ENCODE measurements at places on chromosomes 2 and 18.

GRCh38 chr2:2264416-2264815 lies 66.7 kb downstream of the MYT1L start:
- no peak for DNase-seq

DNA sequence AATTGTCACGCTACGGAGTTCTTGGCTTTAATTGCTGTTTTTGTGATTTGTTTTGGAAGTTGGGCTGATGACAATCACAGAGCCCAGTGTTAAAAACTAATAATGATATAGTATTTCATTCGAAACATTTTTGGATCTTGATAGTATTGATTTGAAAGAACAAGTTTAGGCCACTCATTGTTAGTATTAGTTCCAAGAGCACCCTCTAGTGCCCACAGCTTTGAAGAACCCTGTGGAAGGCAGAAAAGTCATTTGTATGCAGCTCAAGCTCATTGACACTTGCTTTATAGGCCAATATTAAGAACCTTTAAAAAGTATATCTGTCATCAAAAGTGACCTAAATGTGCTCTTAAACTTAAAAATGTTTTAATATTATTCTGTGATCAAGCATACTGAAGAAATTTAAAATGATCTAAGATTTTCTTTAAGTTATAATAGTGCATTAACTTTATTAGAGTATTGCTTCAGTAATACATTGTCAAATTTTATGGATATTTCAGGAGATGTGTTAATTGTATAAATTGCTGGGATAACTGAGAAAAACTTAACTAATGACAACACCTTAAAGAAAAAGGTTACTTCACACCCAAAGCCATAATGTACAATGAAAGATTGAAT lies 191.0 kb downstream of the GRB14 start:
- DNase-seq: no peak

- DNase-seq: no peak
Observed at GRCh38 chr18:7755753-7756475, 188.8 kb downstream of the PTPRM start.

DNA sequence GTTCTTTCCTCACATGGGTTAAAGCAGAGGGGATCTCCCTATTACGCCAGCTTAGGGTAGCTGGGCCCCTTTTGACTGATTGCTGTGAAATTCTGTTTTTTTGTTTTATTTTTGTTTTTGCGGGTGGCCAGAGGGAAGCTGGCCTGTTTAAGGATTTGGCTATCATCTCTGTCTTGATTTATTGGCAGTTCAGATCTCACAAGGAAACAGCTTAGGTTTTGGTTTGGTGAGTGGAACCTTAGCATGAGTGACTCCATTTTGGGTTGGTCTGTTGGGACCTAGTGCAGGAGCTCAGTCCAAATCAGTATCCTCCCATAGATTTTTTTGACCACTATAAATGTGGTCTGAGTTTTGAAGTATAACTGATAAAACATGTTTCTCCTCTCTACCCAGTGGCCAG lies 25.6 kb upstream of the NTSR2 start:
- DNase-seq: no peak

DNA sequence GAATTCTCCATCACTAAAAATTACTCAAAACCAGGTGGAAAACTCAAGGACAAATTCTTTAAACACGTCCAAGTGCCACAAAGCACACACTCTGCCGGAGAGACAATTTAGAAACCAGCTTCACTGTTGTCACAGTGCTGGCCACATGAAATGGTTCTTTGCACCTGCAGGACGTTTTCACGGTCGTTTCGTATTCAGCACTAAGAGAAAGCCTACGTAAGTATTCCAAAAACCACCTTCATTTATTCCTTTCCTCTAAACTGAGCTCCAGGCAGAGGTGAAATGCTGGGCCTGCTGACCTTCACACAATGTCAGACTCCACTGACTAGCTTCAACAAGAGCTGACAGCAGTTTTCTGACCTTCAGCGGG lies 680 bp downstream of the ATP5F1A start:
- no peak for DNase-seq

GRCh38 chr18:48492880-48493279 lies 46.0 kb upstream of the CTIF start:
- DNase-seq: no peak

DNA sequence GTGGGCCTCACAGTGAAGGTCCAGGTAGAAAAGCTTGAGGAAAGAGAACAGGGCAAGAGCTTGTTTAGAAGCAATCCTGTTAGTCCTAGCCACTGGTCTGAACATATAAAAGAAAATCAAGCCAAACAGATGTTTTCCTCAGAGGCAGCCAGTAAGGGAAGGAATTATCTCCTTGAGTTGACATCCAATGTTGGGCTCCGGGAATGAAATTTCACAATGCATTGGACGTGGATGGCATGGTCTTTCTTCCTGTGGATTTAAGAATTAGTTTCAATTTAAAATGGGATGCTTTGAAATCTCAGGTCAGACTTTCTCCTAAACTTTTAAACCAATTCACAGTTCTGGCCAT lies 92.1 kb downstream of the ACKR3 start:
- DNase-seq: no peak

- no peak for DNase-seq
Observed at GRCh38 chr18:11089931-11090715, 59.2 kb downstream of the PIEZO2 start.

GRCh38 chr18:51160646-51161045 lies 36.8 kb downstream of the MEX3C start:
- DNase-seq: no peak

- no peak for DNase-seq
Observed at GRCh38 chr2:54566896-54567295, 110.8 kb downstream of the SPTBN1 start.

- DNase-seq: no peak
Observed at GRCh38 chr2:57598551-57598950, 448.1 kb upstream of the VRK2 start.

DNA sequence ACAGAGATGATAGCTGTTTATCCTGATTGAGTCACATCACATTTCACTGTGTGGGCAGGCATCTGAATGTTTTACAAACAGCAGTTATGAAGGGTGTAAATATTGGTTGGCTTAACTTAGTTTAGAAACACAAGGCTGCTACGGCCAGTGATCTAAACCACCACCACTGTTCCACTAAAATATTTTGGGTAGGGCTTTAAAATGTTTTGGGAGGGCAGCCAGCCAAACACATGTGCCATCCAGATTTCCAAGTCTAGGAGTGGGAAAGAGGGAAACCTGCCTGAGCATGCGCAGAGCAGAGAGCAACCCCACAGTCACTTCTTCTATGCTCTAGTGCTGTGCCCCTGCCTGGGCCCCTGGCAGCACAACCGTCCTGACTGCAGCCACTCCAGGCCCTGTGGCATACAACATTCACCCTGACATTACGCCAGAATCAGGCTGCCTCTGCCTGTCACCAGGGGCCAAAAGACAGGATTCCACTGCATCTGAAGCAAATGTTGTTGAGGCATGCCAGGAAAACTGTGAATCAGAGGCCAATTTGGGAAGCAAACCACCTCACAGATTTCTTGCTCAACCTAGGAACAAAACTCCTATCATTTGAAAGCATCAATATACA lies 74.8 kb upstream of the COL5A2 start:
- DNase-seq: no peak

- DNase-seq: no peak
Observed at GRCh38 chr18:21672521-21673267, 31.9 kb downstream of the ABHD3 start.

DNA sequence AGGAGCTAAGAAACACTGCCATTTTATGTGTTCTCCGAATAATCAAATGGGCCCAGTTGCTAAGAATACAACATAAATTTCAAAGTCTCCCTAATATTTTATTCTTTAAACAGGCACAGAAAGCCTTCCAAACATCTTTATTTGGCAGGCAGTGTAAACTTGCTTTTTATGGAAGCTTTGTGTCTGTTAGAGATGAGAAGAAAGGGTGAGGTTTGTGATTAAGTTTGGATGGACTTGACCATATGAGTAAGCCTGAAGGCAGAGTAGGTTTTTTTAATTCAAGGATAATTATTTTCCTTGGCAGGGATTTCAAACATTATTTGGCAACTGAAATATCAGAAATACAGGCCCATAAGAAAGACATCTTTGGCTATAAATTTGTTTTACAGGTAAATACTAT lies 62.9 kb downstream of the COX7A2L start:
- DNase-seq: no peak

DNA sequence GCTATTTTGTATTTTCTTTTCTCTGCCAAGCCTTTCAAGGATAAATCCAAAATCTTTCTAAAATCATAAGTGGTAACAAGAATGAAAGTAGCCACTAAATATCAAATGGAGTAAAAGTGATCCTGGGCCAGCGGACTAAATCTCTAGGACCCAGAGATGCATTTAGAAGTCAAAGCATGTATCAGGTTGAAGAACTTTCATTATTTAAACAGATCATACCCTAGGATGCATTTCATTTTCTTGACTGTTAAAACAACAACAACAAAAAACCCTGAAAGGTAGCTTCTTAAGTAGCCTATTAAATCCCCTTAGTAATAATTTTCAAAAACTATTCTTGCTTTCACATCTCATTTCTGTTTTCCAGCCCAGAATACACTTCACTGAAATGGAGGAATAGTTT lies 4.8 kb upstream of the POU3F3 start:
- no peak for DNase-seq

- DNase-seq: no peak
Observed at GRCh38 chr2:20351555-20352229, 1.0 kb upstream of the PUM2 start.

DNA sequence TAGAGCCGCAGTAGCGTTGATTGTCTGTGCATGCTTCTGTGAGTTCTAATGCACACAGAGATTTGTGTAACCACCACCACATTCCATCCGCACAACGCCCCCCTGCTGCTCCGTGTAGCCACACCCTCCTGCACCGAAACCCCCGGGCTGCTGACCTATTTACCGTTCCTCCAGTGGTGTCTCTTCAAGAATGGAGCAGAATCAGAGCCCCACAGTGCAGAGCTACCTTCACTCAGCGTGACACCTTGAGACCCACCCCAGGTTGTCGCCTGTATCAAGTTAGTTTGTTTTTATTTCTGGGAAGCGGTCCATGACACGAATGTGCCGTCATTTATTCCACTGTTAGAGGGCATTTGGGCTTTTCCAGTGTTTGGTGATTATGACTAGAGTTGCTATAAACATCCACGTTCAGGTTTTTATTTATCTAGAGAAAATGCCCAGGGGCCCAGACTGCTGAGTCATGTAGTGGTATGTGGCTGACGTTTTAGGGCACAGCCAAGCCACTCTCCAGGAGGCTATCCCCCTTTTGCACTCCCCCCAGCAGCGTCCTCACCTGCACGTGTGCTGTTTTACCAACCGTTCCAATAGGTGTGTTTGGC lies 266.8 kb downstream of the NDUFA10 start:
- no peak for DNase-seq

DNA sequence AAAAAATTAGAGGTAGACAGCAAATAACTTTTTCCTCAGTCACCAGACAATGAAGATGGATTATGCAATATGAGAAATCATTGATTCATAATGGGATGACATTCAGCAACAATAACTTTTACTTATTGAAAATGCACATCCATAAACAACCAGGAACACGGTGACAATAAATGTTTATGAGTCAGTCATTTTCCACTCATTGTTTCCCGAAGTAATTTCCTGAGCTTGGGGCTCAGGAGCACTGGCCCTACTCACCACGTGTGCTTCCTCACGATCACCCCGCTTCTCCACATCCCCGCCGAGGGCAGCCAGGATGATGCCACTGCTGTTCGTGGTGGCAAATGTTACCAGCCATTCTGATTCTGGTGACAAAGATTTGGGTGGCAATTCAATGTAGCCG lies 156.3 kb downstream of the LAMA1 start:
- DNase-seq: no peak

GRCh38 chr2:159798376-159798725 lies 343 bp upstream of the CD302 start:
- DNase-seq: no peak

- no peak for DNase-seq
Observed at GRCh38 chr2:69567909-69568300, 75.6 kb downstream of the AAK1 start.

DNA sequence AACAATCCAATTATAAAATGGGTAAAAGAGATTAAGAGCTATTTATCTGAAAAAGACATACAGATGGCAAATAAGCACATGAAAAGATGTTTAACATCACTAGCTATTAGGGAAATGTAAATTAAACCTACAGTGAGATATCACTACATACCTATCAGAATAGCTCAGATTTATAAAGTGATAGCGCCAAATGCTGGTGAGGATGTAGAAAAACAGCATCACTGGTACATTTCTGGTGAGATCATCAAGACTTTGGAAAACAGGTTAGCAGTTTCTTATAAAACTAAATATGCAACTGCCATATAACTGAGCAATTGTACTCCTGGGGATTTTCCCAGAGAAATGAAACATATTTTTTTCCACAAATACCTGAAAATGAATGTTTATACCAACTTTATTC lies 100.4 kb downstream of the ACOXL start:
- no peak for DNase-seq

DNA sequence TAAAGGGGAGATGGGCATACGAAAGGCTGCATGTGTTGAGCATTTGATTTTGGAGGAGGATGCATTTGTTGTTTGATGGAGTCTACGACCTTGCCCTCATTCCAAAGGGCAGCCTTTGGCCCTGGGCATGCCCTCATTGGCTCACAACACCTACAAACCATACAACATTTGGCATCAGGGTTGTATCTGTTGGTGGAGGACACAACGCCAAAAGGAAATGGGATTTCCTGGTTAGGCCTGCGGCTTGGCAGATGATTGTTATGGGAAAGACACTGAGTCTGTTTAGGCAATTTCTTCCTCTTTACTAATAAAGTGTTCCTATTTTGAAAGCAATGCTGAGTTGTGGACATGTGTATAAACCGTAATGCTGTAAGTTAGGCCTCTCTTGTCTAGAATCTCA lies 246.9 kb downstream of the LDLRAD4 start:
- DNase-seq: no peak

GRCh38 chr2:64469261-64469660 lies 15.3 kb downstream of the LGALSL start:
- no peak for DNase-seq

GRCh38 chr2:70931376-70932000 lies 4.2 kb upstream of the ATP6V1B1 start:
- DNase-seq: no peak

GRCh38 chr2:237160271-237160919 lies 74.7 kb downstream of the COPS8 start:
- DNase-seq: no peak

GRCh38 chr2:215505044-215505786 lies 69.3 kb upstream of the FN1 start:
- DNase-seq: no peak

GRCh38 chr2:112821682-112822081 lies 14.9 kb downstream of the IL1B start:
- DNase-seq: no peak

- no peak for DNase-seq
Observed at GRCh38 chr18:73664896-73665295, 482.7 kb downstream of the FBXO15 start.

GRCh38 chr2:177246000-177246399 lies 18.5 kb downstream of the NFE2L2 start:
- no peak for DNase-seq

GRCh38 chr18:63138436-63139340 lies 180.9 kb downstream of the BCL2 start:
- DNase-seq: no peak

- DNase-seq: no peak
Observed at GRCh38 chr18:49345931-49346696, 114.3 kb downstream of the DYM start.

Measured in activated naive CD8-positive, alpha-beta T cell treated with anti-CD3 and anti-CD28 coated beads, Interleukin-2, amount 50 U/mL, for 16 hours (primary cell).